Effector memory CD8-positive, alpha-beta T cell (primary cell): ENCODE measurements at places on chromosomes 2 and 18.
A peak's percentile ranks its signal among the peaks of the same experiment; 100 is the strongest.

GRCh38 chr2:54830546-54830945 is 107.1 kb downstream of the EML6 start:
- DNase-seq: no peak

DNA sequence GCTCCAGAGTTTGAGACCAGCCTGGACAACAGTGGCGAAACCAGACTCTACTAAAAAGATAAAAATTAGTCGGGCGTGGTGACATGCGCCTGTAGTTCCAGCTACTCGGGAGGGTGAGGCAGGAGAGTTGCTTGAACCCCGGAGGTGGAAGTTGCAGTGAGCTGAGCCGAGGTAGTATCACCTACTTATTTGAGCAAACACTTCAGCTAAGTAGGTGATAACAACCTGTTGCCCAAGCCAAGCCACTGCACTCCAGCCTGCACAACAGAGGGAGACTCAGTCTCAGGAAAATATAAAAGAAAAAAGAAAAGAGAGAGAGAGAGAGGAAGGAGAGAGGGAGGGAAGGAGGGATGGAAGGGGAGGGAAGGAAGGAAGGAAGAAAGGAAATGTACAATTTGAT is 21.3 kb downstream of the FER1L5 start:
- no peak for DNase-seq

- DNase-seq: no peak
Measured at GRCh38 chr18:56511996-56512395, 126.4 kb downstream of the TXNL1 start.

DNA sequence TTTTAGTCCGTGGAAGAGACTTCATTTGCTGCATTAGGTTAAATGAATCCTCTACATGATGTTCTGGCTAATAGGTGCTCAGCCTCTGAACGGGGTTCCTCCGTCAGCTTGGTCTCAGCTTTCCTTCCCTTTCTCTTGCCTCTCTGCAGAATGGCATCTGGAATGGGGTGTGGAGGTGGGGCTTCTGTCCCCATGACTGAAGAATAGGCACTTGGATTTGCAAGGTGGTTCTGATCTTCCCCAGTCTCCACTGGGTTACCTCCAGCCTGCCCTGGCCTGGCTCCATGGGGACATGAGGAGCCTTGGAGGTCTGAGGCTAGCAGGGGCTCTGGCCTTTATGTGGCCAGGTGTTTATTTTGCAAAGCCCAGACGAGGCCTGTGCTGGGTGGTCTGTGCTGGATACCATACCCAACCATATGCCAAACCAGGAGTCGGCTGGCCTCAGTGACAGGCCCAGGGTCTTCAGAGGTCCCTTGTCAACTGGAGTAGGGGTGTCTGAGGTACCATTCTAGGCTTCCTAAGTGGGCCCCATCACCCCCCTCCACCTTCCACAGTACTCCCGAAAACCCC is 28.2 kb upstream of the LAPTM4A start:
- DNase-seq: no peak

DNA sequence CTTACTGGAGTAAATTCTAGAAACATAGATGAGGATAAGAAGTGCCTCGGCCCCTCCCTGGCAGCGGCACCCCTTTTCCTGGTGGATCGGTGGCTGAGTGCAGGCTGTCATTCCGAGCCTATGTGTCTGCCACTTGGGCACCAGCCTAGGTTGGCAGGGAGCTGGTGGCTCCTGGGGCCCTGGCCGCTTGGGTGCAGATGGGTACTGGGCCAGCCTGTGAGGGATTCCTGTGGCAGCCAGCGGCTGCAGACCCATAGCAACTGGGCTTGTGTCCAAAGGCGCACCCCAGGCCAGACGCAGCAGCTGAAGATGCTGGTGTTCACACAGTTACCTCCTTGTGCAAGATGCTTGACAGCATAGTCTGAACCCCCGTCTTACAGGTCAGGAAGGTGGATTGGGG is 2.8 kb downstream of the SNORC start:
- DNase-seq: no peak

DNA sequence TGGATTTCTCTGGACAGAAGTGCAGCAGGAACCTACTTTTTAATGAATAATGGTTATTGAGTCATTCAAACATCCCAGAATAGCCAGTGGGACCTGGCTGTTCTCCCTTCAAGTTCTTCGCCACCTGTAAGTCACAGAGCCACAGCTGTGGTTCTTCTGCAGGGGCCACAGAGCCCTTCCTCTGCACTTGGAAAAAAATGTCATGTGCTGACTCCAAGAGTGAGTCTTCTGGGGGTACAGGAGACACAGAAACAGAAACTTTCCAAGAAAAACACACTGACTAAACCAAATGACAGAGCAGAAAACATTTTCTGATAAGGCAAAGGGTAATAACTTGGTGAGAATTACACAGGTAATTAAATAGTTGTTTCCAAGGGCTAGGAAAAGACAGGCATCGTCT is 68.7 kb upstream of the FN1 start:
- no peak for DNase-seq

DNA sequence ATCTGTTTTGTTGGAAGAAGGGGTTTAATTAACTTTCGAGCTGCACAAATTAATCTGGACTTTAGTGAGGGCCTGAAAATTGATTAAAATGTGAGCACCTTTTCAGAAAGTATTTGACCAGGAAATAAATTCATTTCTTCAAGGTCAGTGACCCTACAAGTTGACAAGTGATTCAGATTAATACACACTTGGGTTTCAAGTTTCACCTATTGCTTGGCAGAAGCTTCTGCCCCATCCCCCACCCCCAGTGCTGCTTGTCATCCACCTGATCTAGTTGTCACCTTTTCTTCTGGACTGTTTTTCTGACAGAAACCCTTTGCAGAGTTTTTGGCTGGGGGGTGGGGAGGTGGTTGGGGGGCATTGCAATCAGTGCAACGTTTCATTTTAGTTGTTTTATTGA is 46.2 kb downstream of the RPRM start:
- no peak for DNase-seq

DNA sequence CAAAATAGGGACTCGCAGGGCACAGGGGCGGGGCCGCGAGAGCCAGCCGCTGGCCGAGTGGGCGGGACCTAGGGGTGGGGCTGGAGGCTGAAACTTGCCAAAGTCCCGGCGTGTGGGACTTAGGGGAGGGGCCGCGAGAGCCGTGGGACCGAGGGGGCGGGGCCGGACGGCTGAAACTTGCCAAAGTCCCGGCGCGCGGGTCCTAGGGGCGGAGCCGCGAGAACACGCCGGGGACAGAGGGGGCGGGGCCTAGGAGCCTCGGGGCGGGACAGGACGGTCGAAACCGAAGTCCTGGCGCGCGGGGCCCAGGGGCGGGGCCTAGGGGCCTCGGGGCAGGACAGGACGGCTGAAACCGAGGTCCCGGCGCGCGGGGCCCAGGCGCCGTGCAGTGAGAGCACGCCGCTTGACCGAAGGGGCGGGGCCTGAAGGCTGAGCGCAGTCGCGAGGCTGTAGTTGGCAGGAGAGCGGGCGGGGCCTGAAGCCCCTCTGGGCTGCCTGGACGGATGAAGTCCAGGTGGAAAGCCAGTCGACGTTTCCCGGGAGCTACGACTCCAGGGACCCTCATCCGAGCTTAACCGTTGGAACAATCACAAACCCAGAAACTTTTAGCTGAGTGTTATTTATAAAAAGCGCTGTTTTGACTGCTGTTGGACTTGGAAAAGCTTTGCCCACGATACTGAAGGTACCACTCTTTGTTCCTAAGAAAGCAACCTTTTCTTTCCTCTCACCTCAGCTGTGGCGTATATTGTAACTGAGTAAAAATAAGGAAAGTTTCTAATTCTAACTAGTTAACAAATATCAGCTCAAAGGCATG is 475 bp upstream of the BARD1 start:
- peak; percentile 94 for DNase-seq

DNA sequence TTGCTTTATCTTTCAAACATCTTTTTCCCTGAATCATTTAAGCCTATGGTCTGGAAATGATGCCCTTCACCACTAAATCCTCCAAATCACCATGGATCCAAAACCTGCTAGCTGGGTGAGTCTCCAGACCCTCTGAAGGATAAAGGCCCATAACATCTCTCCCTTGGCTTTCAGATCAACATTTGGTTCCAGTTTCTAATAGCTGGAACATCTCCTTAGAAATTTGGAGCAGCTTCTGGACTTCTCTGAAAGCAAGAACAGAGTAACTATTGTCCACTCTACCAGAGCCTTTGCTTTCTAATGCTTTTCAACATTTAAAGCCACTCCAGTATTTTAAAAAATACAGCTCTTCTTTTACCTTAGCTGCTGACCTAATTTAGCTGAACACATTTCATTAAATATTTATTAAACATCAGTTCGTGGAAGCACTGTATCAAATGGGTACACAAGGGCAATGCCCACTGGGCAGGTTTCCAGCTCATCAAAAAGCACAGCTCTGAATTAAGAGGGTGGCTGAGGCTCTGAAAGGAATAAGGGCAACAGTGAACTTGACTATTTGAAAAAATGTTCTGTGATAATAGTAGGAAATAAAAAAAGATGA is 75.3 kb downstream of the GALNT3 start:
- no peak for DNase-seq

DNA sequence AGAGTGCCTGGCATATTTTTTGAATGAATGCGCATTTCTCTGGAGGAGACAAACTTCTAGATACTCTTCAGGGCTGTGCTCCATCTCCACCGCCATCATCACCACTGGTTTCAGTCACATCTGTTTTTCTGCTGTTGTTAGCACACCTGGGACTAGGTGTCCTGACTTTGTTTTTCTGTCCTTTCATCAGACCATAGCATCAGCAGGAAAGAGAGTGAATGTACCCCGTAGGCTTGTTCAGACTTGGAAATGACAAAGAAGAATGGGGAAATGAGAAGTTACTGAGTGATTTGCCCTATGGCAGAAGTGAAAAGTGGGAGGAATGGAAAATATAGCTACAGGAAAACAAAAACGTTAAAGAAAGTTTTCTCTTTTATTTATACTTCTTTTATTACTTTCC is 965.2 kb upstream of the FANCL start:
- DNase-seq: no peak

DNA sequence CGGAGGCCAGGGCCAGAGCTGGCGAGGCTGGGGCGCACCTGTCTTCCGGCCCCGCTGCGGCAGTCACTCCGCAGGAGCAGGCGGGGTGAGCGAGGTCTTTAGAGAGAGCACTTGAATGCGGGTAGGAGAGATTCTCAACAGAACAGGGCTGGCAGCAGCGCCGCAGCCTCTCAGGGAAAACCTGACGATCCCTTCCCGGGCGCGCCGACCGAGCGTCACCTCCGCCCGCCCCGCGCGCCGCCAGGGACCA is 526 bp downstream of the PRKRA start:
- peak; percentile 69 for DNase-seq

DNA sequence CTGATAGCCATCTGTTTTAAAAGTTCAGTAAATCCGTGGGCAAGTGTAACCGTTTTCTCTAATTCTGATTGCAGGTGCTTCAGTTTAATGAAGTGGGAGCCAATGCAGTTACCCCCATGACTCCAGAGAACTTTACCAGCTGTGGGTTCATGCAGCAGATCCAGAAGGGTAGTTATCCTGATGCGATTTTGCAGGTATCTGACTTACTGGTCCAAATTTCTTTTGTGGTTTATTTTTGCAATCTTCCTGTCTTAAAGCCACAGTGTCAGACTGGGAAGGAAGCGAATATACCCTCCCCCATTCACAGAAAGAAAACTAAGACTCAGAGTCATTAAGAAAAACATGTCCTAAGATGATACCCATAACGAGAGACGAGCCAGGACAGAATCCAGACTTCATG is 7.7 kb downstream of the SERPINB2 start:
- DNase-seq: no peak

GRCh38 chr2:18412980-18413675 is 147.3 kb downstream of the RDH14 start:
- no peak for DNase-seq

- DNase-seq: no peak
Measured at GRCh38 chr2:147688242-147688641, 156.6 kb upstream of the ACVR2A start.

DNA sequence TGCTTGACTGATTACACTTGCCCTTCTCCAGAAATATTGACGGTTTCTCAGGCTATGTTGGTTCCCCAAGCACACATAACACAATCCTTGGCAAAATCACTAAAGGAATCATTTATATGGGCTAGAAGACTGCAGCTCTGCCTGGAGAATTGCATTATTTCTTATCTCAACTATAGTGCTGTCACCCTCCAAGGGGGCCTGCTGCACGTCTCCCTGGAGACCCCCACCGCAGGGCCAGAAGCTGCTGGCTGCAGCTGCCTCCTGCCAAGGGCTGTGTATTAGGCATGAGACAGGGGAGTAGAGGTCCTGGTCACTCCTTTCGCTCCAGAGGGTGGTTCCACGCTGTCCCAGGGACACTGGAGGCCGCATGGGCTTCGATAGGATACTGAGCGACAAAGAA is 76.6 kb downstream of the LRRC30 start:
- DNase-seq: no peak

DNA sequence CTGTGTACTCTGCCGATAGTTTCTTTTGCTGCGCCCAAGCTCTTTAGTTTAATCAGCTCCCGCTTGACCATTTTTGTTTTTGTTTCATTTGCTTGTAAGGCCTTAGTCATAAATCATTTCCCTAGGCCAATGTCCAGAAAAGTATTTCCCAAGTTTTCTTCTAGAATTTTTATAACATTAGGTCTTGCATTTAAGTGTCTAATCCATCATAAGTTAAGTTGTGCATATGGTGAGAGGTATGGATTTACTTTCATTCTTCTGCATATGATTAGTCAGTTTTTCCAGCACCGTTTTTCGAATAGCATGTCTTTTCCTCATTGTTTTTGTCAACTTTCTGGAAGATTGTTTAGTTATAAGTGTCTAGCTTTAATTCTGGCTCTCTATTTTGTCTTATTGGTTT is 484.8 kb upstream of the CNTNAP5 start:
- DNase-seq: no peak

DNA sequence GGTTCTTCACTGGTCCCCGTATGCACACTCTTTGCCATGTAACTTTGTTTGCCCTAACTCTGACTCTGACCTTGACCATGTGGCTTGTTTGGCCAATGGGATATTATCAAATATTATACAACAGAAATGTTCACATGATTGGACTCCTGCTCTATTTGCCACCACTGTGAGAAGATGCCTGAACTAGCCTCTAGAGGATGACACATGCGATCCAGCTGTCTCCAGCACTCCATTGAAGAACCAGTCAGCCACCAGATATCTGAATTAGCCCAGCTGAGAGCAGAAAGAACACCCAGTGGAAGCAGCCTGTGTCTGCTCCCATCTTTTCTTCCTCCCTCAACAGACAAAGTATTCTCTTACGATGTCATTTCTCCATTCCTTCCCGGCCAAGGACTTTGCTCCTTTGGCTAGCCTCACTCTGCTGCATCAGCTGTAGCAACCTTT is 412.1 kb downstream of the IRS1 start:
- DNase-seq: no peak

DNA sequence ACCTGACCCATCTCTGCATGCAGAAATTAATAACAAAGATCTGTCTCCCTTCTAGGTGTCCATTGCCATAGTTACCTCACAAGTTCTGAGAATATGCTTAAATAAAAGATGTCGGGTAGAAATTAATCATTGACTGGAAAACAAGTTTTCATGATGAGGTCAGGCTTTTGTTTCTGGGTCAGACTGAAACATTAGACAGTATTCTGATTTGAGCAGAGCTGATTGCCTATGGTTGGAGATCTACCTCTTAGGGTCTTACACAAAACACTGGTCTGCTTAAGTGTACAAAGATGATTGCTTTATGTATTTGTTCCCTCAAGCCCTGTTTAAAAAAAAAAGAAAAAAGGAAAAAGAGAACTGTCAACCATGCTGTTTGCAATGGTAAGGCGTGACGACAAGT is 956.4 kb downstream of the CPS1 start:
- no peak for DNase-seq

- no peak for DNase-seq
Measured at GRCh38 chr2:84879584-84880394, 1.1 kb downstream of the TRABD2A start.
